ENCODE measurements at places on chromosomes 4 and X.

DNA sequence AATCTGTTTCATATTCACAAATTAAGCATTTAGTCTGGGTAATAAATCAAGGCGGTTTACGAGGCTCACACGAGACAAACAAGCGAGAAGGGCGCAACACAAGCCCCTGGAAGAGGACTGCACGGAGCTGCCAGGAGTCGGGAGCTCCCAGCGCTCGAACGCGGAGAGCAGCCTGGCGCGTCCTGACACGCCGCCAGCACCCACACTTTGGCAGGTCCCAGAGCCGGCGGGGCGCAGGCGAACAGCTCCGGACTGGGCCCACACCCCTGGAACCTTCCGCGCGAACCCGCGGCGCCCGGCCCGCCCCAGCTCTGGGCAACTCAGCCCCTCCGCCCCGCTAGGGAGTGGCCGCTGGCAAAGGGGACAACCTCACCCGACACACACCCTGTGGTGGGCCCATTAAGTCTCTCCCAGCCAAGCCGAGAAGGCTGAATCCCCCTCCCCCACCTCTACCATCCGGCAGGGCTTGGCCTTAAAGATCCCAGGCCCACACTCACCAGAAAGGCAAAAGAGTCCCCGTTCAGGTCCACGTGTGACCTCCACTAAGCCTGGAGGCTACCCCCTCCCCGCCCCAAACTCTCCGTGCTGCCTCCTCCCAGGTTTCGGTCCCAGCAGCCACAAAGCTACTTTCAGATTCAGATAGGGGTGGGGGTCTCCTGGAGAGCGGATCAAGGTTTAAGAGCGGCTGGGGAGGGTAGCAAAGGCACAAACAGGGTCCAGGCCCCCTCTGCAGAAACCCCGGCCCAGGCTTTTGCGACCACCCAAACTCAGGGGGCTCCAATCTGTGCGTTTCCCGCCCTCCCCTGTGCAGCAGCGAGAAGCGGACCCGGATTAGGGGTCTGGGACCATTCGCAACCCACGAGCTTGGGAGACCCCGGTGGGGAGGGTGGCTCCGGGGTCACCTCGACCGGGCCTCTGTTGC is 47.5 kb upstream of the BCOR start:
- no peak for DNase-seq

DNA sequence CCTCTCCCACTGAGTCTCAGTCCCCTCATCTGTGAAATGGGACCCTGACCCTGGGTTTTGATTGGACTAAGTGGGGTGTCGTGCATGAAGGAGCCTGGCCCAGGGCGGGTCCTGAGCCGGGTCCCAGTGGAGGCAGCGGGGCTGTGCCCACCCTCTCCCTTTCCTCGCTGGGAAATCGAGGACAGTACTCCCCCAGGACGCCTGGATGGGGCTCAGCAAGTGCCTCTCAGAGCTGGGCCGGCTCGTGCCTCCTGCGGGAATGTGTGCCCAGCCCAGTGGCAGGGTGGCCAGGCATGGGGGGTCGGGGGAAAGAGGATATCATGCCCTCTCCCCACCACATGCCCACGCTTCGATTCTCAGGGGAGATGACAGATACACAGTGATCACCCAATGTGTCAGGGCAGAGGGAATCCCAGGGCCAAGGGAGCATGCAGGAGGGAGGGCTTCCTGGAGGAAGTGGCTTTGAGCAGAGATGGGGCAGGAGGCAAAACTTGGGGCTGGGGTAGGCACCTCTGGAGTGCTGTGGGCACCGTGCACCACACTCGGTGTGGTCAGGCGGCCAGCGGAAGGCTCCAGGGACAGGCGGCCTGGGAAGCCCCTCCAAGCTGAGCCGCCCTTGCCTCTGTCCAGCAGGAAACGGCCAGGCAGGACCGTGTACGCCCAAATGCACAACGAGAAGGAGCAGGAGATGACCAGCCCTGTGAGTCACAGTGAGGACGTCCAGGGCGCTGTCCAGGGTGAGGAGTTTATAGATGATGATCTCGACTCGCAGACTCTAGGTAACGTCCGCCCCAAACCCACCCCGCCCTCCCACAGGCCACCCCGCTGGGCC is 203.0 kb downstream of the AFAP1 start:
- no peak for DNase-seq

- DNase-seq, result no peak
Observed at GRCh38 chr4:119016636-119017035, 119.0 kb upstream of the MYOZ2 start.

DNA sequence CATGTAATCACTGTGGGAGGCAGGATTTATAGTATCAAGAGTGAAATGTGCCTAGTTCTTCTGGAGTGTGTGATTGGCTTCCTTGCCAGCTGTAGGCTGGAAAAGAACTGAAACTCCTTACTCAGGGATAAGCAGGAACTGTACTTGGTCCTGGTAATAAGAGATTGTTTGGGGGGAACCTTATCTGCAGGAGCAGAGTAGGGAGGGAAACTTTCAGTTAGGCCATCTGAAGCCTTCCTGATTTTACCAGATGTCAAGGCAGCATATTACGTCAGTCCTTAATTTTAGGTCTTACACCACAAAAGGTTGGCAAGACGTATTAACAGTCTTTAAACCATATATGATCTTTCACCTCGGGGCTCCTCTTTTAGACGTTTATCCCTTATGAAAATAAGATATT is 231.5 kb upstream of the FMR1 start:
- no peak for DNase-seq

- peak; percentile 71 for DNase-seq
Observed at GRCh38 chrX:132488819-132489577, at the start of gene MBNL3. Gene MBNL3, minus strand, starts transcription at chrX:132489038. Its CDS starts 49,427 bp downstream, at chrX:132439611.

GRCh38 chrX:55130481-55130880 is 41.7 kb downstream of the PAGE2 start:
- no peak for DNase-seq

DNA sequence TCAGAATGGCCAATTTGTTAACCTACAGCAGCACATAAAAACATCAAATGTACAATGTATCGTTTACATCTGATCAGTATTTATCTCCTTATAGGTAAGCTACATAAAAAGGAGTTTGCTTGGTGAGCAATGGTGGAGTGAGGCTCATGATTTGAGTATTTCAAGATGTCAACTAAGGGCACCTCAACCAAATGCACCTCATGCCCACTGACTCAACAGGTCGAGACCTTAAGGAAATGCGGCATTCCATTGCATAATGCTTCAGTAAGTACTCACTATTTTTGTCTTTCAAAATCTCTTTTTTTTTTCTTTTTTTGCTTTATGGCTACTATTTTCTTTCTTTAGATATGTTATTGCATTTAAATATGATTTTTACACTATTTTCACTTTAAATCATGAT is 181.0 kb upstream of the TLL1 start:
- no peak for DNase-seq

DNA sequence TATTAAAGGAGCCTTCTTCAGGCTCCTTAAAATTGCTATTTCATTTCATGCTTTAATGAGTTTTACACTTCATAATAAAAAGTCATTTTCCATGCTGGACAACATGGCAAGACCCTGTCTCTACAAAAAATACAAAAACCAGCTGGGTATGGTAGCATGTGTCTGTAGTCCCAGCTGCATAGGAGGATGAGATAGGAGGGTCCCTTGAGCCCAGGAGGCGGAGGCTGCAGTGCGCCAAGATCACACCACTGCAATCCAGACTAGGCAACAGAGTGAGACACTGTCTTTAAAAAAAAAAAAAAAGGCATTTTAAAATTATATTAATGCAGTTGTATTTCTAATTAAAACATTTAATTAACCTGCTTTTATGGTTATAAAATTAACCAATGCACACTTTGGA is 49.2 kb downstream of the PDS5A start:
- DNase-seq, result no peak

DNA sequence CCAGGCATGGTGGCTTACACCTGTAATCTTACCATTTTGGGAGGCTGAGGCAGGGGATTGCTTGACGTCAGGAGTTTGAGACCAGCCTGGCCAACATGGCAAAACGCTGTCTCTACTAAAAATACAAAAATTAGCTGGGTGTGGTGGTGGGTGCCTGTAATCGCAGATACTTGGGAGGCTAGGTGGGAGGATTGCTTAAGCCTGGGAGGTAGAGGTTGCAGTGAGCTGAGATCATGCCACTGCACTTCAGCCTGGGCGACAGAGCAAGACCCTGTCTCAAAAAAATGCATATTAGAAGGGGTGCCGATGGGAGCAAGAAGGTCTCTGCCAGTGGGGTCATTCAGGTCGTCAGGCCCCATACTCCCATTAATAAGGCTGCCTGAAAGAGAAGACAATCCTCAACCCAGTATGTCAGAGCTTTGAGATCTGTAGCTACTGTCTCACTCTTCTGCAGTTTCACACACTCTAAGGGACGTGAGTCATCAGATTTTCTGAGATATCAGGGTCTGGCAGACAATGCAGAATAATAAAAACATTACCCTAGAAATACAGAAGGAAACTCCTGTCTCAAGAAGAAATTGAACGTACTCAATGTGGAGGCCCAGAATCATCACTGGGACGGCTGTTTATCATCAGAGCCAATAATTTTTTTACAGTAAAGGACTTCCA is 176.7 kb upstream of the FAT1 start:
- DNase-seq, result no peak

GRCh38 chrX:109857584-109858228 is 124.6 kb upstream of the ACSL4 start:
- no peak for DNase-seq

- no peak for DNase-seq
Observed at GRCh38 chr4:96097040-96097607, 257.2 kb downstream of the PDHA2 start.

GRCh38 chr4:88706574-88706973 is 8.9 kb upstream of the NAP1L5 start:
- DNase-seq, result no peak

DNA sequence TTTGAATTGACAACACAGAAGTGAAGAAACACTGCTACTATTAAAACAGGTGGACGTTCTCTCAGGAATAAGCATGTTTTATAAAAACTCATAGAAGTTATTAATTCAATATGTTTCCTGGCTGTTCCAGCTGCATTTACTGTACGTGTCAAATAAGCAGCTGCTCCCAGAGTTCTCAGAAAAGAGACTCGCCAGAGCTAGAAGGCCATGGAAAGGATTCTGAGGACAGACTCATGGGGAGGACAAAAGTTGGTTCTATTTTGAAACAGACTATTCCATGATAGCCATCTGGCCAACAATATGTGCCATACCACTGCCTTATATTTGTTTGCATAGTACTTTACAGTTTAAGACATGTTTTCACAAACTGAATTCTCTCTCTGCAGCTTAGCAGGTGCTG is 136.5 kb downstream of the NR3C2 start:
- DNase-seq, result no peak

DNA sequence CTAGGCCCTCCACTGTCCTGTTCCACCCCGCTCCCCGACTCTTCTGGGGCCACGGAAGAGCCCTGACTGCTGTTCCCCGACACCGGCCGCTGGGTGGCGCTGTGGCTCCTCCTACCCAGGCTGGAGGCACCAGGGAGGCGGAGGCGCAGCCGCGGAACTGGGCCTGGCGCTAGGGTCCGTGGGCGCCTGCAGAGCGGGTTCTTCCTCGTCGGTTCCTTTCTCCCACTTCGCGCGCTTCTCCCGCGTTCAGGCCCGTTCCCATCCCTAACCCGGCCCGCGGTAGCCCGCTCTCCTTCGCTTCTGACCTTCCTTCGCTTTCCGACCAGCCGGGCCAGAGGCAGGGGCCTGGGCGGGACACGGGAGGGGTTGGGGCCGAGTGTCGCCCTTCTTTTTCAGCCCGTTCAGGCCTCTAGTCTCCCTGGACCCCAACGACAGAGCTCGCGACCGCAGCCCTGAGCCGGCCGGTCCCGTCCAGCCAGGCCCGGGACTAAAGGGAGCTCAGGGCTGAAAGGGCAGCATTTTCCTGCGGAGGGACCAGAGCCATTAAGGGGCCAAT is 34.3 kb downstream of the NALF2 start:
- peak; percentile 69 for DNase-seq

DNA sequence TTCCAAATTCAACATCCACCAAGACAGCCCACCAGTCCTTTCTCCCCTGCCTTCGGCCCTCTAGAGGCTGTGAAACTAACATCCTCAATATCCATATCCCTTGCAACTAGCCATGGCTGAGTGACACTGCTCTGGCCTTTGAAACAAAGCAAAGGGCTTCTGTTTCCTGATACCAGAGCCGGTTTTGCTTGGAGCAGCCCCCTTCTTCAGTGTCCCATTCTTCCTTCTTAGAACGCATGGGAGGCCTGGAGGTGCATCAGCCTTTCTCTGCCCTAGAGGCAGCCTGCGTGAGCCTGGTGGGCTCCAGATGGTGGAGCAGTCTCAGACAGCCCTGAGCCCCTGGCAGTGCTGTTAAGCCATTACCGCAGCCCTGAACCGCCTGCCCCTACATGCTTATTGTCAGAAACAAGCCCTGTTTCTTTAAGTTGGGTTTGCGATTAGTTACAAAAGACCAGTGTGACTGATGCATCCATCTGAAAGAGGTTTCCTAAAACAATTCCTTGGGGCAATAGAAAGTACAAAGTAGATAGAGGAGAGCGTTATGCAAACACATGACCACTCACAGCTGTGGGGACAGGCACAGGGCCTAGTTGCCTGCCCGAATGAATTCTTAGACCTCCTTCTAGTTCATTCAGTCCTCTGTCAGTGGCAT is 74.1 kb downstream of the EVC start:
- no peak for DNase-seq

- no peak for DNase-seq
Observed at GRCh38 chr4:121243485-121243884, 79.4 kb upstream of the TNIP3 start.

GRCh38 chr4:17134100-17134499 is 235.7 kb upstream of the LDB2 start:
- no peak for DNase-seq

- no peak for DNase-seq
Observed at GRCh38 chr4:106269711-106270110, 46.3 kb downstream of the TBCK start.

- no peak for DNase-seq
Observed at GRCh38 chrX:138349351-138349750, 362.2 kb downstream of the FGF13 start.

- no peak for DNase-seq
Observed at GRCh38 chr4:118904418-118904817, 15.8 kb downstream of the SYNPO2 start.

DNA sequence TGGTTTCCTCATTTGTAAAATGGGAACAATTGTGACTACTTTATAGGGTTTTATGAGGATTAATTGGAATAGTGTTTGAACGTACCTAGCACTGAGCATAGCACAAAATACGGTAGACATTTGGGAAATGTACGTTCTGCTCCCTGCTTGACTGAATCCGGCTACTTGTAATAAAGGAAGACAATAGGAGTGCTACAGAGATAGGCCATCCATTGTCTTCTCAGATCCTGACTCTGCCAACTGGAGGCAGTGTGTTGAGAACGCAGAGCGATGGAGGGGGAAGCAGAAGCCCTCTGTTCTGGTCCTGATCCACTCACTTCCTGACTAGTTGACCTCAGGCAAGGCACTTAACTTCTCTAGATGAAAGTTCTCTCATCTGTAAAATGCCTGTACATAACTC is 26.4 kb downstream of the ENPP6 start:
- DNase-seq, result no peak

DNA sequence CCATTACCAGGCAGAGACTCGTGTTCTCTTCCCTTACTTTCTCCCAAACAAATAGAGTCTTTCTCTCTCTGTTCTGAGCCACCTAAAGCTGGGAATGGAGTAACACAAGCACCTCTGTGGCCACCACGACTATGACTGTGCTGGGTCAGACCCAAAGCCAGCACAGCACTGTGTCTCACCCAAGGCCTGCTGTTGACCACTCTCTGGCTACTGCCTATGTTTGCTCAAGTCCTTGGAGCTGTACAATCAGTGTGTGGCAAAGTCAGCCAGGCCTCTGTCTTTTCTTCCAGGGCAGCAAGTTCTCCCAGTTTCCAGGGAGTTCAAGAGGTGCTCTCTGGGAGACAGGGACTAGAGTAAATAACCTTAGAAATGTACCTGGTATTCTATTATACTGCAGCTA is 239.4 kb downstream of the FAM47A start:
- DNase-seq, result no peak

Data from CD4-positive, alpha-beta T cell treated with Interleukin-12 subunit alpha and Interleukin-12 subunit beta, for 1 hour (primary cell).